ENCODE measurements at places on chromosomes 2 and 18.
A peak's percentile ranks its signal among the peaks of the same experiment; 100 is the strongest.

GRCh38 chr18:76274468-76275289 is 220.4 kb downstream of the ZNF516 start:
- DNase-seq = no peak

DNA sequence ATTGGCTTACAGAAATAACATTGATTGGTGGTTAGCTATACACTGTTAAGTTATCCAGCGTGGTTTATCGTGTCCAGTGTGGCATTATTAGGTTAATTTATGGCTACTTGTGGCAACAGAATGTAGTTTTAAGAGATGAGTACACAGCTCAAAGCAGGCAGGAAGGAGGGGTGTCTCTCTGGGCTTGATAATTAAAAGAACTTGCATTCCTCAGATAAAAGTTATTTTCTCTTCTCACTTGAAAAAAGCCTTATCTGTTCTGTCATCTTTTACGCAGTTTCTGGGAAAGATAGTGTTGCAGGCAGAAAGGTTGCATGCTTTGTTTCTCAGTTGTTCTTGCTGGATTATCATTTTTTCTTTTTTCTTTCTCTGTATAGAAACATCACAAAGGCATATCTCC is 154.4 kb upstream of the COL3A1 start:
- no peak for DNase-seq

- DNase-seq = no peak
These were observed 268.0 kb downstream of the DYSF start for GRCh38 chr2:71721362-71721665.

DNA sequence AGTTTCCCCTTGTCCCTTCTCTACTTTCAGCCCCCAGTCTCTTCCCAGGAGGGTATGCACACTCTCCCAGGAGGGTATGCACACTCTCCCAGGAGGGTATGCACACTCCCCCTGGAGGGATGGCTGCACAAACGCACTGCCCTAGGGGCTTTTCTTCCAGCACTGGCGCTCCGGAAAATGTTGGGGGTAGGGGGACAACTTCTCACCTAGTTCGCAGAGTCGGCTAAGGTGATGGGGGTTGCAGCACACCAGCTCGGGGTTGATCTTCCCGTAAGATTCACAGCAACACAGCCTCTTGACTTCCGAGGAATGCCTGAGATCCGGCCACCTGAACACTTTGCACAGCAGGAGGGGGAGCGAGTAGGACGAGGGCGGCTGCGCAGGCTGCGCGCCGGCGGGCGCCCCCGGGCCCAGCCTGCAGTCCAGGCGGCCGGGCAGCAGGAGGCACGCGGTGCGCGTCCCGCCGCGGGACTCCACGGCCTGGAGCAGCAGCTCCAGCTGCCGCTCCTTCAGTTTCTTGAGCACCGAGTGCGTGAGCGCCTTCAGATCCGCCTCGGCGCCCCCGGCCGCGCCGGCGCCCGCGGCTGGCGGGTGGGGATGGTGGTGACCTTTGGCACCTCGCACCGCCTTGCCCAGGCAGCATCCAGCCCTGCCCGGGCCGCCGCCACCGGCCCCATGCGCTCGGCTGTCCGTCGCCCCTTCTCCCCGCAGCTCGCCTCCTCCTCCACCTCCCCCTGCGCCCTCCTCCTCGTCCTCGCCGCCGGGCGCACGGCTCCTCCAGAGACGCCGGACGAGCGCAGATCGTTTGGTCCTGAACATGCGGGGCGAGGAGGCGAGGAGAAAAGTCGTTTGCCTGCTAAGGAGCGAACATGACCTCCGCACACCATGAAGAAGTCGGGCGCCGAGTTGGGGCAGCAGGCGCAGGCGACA is 894 bp downstream of the SMAD7 start:
- peak; percentile 45 for DNase-seq

DNA sequence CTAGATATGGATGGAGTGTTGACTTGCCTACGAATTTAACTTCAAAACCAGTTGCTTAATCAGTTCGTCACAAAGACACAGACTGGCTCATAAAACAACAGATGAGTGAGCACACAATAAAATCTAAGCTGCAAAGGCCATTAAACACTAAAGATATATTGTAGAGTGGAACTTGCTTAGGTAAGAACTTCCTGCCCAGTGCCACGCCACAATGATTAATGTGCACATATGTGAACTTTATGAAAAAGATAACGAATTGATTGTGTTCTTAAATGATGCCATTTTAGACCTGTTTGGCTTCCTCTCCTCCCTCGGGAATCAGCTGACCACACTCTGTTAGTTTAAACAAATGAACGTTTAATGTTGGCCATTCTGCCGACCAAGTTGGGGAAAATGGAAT is 2031.3 kb upstream of the CELF4 start:
- no peak for DNase-seq

GRCh38 chr2:179239195-179239594 is 25.4 kb downstream of the SESTD1 start:
- peak; percentile 40 for DNase-seq

- no peak for DNase-seq
These were observed 423.8 kb upstream of the HS6ST1 start for GRCh38 chr2:128742467-128742866.

- no peak for DNase-seq
These were observed 86.7 kb downstream of the USP40 start for GRCh38 chr2:233479616-233480489.

- DNase-seq = no peak
These were observed 68.7 kb upstream of the ALK start for GRCh38 chr2:29990129-29990528.

All from CD4-positive, alpha-beta T cell treated with Interleukin-17A for 1 hour (primary cell).